ENCODE measurements at places on chromosomes 3 and 15.

- DNase-seq = no peak
Observed at GRCh38 chr15:98528046-98528725, 120.2 kb upstream of the IGF1R start.

- DNase-seq = no peak
Observed at GRCh38 chr3:96958856-96959255, 144.5 kb downstream of the EPHA6 start.

DNA sequence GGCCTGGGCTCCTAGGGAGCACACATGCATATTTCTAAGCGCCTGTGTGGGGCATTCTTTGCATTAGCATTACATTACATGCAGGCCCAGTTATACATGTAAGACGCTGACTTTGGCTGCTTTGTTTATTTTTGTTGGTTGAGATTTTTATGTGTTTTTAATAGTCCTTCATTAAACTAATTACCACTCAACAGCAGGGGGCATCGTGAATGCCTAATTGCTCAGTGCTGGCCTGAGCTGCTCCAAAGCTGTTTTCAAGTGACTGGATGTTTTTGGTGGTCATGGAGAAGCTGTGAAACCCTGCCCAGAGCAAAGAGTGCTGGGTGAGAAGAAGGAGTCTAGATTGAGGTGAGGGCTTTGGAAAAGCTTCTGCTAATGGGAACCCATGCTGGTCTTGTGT lies 41.5 kb downstream of the GPD1L start:
- no peak for DNase-seq

GRCh38 chr3:52225452-52226228 lies at the start of gene TLR9:
TSS of gene TLR9 (minus strand) at chr3:52225645. CDS start at chr3:52225529, 116 bp downstream.
- peak; percentile 48 for DNase-seq

GRCh38 chr3:193640728-193641439 lies 47.9 kb downstream of the OPA1 start:
- DNase-seq = no peak

DNA sequence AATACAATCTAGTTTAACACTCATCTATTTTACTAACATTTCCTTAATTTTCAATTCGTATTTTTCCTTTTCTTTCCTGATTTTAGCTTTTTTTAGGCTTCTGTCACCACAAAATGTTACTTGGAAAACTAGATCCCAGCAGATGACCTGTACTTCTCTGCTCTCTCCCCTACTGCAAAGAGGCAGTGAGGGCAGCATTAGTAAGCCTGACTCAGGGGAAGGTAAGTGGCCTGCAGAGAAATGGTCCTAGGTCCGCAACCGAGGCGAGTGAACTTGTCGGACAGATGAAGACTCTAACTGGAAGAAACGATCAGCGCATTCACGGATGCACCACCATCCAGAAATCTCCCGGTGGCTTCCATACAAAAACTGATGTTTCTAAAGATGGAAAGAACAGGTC lies 20.4 kb downstream of the TMEM43 start:
- no peak for DNase-seq

GRCh38 chr3:95539950-95540483 lies 1274.4 kb upstream of the EPHA6 start:
- no peak for DNase-seq

GRCh38 chr3:36196058-36196457 lies 184.2 kb upstream of the STAC start:
- no peak for DNase-seq

DNA sequence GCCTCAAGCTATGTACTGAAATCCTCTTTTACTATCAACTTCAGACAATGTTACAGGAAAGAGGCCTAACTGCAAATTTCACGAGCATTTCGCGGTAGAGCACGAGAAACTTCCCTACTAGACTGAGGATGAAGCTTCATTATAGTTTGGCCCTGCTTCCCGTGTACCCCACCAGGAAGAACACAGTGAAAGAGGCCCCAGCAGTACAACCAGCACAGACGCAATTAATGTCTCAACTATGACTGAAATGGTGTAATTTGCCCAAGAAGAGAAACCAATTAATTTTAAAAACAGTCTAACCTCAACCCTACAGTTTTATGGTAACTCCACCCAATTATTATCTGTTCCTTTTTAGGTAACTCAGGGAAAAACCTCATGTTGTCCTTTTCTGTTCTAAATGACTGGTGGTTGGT lies 12.1 kb downstream of the CHSY1 start:
- DNase-seq = no peak

- no peak for DNase-seq
Observed at GRCh38 chr3:99439892-99440291, 198.5 kb upstream of the COL8A1 start.

Data from RWPE2 (cell line).